Activated T-helper 9 cell treated with anti-CD3 and anti-CD28 coated beads, Interleukin-2, amount 50 U/mL, for 16 hours (primary cell): ENCODE measurements at places on chromosomes 2 and 18.

DNA sequence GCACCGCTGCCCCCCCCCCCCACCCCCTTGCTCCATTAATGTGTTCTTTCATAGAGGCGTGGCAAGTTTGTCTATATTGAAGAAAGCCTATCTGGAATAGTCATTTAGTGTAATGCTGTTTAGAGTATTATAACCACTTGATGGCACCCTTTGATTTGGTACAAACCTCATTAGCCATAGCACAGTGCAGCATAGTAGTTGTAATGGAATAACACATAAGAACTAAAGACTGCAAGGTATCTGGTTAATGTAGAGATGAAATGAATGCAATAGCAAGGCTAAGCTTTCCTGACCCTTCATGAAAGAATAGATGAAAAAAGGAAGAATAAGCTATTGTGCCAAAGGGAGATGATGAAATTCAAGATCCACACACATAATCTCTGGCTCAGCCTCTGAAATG, 81.9 kb downstream of the EHBP1 start:
- no peak for DNase-seq

DNA sequence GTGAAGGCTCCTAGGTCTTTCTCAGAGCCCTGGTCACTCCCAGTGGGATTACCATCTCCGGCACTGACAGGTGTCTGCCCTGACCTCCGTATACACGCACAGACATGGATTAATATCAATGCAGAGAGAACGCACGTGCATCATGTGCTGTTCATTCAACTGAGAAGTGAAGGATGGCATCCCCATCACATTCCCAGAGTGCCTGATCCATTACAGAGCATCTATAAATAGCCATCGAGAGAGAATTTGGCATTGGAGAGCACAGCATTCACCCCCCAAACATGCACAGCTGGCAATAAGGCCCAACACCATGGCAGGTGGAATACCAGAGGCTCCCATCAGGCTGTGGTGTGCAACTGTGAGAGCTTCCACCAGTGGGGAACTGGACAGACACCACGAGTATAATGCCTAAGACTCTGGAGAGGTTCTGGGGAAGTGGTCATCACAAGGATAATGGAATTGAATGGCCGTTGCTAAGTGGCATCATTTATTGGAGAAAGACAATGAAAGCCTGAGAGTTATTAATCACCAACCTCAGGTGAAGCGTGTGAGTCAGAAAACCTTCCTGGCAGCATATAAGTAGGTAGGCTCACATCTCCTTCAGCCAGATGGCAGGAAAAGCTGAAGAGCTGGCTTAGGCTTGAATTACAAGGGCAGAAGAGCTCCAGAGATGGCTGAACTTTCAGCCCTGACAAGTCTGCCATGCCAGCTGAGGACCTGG, 244.5 kb upstream of the ID2 start:
- no peak for DNase-seq

DNA sequence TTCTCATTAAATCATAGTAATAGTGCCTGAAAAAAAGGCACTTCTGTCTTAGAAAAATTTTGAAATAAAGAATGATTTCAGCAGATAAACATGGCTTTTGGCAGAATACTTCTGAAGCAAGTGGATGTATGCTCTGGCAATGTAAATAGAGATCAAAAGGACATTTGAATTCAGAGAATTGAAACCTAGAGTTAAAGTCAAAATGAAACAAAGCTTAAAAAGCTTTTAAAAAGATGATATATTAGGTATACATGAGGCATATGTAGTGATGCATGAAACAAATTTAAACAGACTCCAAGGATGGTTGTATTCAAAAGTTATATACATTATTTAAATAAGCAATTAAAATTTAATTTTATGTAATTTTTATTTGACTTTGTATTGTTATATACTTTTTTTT, 1344.5 kb upstream of the TMEFF2 start:
- DNase-seq, result no peak

- no peak for DNase-seq
These were observed 80.9 kb downstream of the SMC6 start for GRCh38 chr2:17672583-17673317.

- DNase-seq, result no peak
These were observed 431.8 kb upstream of the RAB12 start for GRCh38 chr18:8177330-8178016.

DNA sequence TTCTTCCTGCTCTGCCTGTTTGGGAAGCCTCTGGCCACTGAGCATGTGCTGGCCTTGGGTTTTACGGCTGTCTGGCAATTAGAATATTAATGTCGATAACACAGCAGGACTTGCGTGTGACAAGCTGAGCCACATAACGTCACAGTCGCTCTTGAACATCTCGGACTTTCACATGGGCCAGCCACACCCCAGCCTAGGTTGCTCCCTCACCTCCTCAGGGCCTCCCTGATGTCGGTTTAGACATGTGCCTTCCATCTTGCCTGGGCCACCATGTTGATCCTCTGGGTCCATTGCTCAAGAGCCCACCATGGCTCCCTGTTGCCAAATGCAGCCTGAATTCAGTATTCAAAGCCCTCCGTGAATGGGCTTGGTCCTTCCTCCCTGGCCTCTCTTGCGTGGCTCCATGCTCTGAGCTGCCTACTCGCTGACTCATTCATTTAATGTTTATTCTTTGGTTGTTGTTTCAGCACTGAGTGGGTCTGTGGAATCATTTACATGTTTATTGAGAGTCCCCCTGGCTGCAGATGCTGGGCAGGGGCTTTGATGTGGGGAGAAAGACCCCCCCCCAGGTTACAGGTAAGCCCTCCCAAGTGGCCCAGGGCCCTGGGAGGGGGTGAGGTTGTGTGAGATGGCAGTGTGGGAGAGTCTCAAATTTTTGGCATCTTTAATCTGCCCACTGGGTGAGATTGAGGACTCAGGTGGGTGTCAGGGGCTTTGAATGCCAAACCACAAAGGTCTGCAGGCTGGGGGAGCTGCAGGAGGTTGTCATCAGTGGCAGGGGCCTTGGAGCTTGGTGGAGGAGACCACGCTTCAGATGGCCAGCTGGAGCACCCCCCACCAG, 62.0 kb downstream of the ODC1 start:
- DNase-seq, result no peak
